ENCODE measurements at places on chromosomes 5 and 9. TPM values are rescaled to one million over a fixed set of nuclear protein-coding genes. Genes with fewer than 3 reads are reported as not detected.

Gene ZNF879
- 4.7 TPM for total RNA-seq

Gene GABRB2
- total RNA-seq = 10.5 TPM

Gene ITGA2
- total RNA-seq = 1.5 TPM

GRCh38 chr9:34365282-34365681 is 11.4 kb downstream of the MYORG start:
- no peak for DNase-seq

DNA sequence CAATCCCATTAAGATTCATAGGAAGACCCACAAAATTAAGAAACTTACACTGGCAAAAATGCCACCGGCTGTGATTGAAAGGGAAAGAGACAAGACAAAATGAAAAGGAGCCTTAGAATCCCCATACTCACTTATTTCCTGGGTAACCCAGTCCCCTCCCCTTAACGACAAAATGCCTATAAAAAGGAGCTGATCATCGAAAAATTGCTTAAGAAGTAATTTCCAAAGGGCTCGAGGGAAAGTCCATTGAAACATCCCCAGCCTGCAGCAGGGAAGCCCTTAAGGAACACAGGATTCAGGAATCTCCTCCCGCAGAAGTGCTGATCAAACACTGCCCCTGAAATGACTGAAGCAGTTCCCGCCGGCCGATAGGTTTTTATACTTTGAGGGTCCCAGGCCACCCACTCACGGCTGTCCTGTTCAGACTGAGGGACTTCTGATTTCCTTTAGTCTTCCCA is 677 bp upstream of the ZNF79 start:
- no peak for DNase-seq

DNA sequence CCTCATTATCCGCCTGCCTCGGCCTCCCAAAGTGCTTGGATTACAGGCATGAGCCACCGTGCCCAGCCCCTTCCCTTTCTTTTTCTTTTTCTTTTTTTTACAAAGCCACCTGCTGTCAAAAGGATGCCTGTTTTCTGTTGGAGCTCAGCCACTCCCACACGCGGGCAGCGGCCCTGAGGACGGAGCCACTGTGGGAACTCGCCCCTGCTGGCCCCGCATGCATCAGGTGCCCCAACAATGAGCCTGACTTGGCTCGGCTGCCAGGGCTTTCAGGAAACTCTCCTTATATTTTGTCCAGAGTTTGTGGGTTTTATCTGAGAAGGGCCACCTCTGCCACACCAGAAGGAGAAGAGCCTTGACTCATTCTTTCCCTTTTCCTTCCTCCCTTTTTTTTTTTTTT is 37.1 kb upstream of the LRRC14B start:
- no peak for DNase-seq

GRCh38 chr9:129698254-129698757 is 32.9 kb downstream of the PRRX2 start:
- no peak for DNase-seq

DNA sequence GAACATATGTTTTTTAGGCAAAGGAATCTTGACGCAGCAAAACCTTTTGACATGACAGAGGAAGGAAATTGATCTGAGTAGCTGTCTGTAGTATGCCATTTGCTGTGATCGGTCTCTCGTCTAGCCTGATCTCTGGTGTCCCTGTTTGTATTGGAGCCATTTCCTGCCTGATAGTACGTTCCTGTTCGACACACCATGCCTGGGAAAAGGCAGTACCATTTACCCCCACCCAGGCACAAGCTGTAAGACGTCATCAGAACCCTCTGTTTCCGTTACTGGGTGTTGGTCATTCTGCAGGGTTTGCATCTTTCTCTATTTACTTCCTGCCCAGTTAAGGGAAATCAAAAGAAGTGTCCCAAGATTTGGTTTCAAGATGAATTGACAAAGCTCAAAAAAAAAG is 129.7 kb downstream of the CEMIP2 start:
- no peak for DNase-seq

- peak; percentile 92 for DNase-seq
Observed at GRCh38 chr9:134555094-134555650, 86.4 kb upstream of the COL5A1 start.

GRCh38 chr9:17318821-17319320 is 184.0 kb downstream of the CNTLN start:
- peak; percentile 6 for DNase-seq
